ENCODE measurements at places on chromosomes 13 and 19.
A peak's percentile ranks its signal among the peaks of the same experiment; 100 is the strongest.

DNA sequence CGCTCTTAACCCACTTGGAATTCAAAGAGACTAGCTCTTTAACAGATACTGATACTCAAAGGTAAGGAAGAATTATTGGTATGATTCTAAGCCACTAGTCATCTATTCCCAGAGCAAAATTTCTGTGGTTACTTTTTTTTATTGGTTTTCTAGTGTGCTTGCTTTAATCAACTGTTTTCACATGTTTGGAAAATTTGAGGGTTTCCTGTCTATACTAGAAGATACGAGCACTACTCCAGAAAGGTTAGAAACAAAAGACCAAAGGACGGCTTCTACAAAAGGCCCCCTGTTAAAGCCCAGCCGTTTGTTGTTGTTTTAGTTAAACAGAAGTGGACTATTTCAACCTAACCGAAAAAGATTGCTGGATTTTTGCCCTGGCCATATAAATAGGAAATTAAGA, 18.5 kb upstream of the LPAR6 start:
- no peak for DNase-seq

GRCh38 chr19:2003874-2004273, 11.6 kb downstream of the BTBD2 start:
- no peak for DNase-seq

DNA sequence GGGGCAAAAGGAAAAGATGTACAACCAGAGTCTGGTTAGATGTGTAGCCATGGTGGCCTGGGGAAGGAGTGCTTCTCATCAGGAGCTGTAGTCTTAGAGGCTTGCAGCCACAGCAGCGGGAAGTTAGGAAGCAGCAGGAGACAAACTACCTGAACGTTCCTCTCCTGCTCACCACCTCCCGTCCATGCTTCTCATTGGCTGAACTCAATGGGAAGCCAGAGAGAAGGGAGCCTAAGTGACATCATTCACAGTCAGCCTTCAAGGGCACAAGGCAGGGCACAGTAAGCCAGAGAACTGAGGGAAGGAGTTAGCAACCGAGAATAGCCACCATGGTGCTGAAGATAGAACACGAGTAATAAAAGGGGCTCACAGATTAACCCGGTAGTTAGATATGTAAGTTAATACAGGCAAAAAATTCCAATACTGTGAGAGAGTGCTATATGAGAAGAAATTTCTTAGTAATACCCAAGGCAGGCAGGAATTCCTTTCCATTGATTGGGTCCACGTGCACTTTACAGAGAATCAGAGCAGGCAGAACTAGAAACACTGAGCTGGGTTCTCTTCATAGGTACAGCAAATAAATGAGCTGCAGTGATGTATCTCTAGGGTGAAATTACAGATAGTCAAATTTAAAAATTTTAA, 391.5 kb upstream of the DACH1 start:
- no peak for DNase-seq

- DNase-seq, result no peak
These were observed 1525.6 kb upstream of the PRR20A start for GRCh38 chr13:55615081-55615480.

- DNase-seq, result no peak
These were observed 7.4 kb downstream of the ZNF154 start for GRCh38 chr19:57701625-57702024.

- DNase-seq, result peak; percentile 59
These were observed 11.8 kb upstream of the SHD start for GRCh38 chr19:4267101-4267900.

- DNase-seq, result no peak
These were observed 6.7 kb downstream of the ZBTB32 start for GRCh38 chr19:35710784-35711723.

- DNase-seq, result no peak
These were observed 27.0 kb downstream of the ZMYM5 start for GRCh38 chr13:19836472-19836871.

- DNase-seq, result no peak
These were observed 13.6 kb downstream of the ACP4 start for GRCh38 chr19:50803633-50804419.

- no peak for DNase-seq
These were observed 6.9 kb upstream of the OVOL3 start for GRCh38 chr19:36103842-36104552.

DNA sequence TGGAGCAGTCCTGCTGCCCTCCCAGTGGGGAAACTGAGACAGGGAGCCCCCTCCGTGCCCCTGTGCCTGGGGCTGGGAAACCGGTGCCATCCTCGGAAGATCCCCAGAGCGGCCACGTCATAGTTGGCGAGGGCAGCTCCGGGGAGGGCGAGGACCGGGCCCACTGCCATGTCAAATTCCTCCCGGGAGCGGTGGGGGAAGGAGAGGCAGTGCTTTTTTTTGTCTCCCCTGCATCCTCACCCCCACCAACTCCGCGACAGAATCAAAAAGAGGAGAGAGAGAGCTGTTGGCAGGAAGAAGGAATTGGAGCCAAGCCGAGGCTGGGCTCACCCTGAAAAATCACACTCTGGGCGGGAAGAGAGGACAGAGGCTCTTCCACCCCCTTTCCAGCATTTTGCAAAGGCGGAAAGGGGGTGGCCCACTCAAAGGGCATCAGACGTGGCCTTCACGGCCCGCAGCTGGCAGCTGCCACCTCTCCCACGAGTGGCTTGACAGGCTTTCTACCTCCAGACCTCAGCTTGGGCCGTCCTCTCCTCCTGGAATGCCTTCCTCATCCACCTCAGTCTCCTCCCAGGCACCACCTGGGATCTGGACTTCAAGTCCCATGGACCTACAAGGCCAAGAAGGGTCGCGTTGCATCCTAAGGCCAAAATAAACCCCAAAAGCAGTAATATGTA, 19.6 kb upstream of the NFIC start:
- DNase-seq, result no peak

- no peak for DNase-seq
These were observed 12.5 kb downstream of the MEIS3 start for GRCh38 chr19:47406711-47407416.

- no peak for DNase-seq
These were observed 329.3 kb downstream of the FGF9 start for GRCh38 chr13:22000191-22000590.

DNA sequence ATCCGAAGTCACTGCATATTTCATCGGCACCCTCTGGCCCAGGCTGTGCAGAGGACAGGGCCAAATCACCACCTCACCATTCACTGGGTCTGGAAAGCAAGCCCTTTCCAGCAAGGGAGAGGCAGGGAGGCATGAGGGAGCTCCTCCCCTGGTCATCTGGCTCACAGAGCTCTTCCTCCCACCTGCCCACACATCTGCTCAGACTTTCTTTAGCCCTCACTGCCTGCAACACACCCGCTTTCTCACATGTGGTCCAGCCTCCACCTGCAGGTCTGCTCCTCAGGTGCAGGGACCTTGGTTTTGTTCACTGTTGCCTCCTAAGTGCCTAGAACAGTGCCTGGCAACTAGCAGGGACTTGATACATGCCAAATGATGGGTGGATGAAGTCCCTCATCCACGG, 21.0 kb upstream of the SLC35E1 start:
- DNase-seq, result no peak

- DNase-seq, result no peak
These were observed 1238.9 kb downstream of the UQCRFS1 start for GRCh38 chr19:27974082-27974513.

GRCh38 chr19:43755256-43755801, 567 bp upstream of the SMG9 start:
- peak; percentile 65 for DNase-seq

DNA sequence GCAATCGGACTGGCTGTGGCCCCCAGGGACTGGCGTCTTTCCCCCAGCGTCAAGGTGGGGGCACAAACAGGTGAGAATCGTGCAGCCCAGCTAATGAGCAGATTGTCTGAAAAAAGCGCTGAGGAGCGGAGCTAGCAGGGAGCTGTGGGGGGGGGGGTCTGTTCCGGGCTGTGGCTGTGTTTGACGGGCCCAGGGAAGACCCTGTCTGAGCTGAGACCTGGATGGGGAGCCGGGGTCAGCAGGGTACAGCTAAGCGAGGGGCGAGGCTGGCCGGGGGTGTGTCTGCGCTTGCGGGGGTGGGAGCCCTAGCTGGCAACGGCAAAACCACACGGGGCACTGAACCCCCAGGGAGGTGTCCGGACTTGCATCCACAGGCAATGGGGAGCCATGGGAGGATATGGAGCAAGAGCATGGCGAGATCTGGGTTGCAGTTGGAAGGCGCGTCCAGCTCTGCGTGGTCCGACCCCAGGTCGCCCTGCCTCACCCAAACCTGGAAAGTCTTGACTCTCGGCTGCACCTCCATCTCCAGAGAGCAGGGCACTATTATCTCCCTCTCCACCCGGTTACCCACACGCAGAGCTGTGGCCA, 4.6 kb downstream of the LINGO3 start:
- DNase-seq, result no peak

- DNase-seq, result no peak
These were observed 50.9 kb downstream of the PCCA start for GRCh38 chr13:100139817-100140216.

GRCh38 chr13:76245920-76246319, 609.8 kb downstream of the LMO7 start:
- DNase-seq, result no peak

DNA sequence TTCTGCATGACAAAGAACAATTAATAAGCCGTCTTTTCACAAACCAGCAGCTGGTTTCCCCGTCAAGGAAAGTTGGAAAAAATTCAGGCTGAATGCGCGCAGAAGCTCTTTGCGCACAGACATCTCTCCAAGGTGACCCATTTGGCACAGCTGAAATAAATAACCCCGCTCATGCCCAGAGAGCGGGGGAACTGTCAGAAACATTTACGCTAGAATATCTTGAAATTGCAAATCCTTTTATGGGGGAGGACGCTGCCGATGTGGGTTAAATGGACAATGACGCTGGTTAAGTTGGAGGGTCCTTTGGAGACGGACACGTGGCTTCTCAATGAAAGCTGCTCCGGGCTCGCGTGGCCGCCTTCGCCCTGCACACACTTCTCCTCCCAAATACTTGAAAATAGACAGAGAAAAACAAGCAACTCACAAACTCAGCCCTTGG, 30.6 kb downstream of the GSX1 start:
- peak; percentile 3 for DNase-seq

DNA sequence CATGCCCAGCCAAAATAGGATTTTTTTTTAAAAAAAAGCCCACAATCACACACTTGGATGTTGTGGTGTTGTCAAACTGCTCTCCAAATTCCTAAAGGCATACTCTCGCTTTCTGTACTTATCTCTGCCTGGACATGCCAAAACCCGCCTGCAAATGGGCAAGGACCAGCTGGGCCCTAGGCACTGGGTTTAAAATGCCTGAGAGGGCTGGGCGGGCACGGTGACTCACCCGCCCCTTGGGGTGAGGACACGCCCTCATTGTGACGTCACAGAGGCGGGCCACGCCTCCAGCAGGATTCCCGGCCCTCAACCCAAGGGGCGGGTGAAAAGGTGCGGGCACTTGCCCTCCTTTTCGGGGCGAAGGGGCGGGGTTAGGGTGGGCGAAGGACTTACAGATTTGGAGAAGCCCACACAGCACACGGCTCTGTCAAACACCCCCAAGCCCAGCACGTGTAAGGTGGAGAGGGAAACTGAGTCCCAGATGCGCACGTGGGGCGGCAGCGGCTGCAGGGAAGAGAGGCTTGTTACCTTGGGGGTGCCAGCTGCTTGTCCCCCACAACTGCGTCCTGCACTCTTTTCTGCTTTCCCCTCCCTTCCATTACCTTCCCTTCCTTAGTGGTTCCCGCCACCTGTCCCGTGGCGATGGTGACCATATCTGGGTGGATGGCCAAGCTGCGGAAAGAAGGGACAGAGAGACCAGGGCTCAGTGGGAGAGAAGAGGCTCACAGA, 6.6 kb downstream of the EML2 start:
- no peak for DNase-seq

- no peak for DNase-seq
These were observed 28.2 kb downstream of the ACTN4 start for GRCh38 chr19:38675611-38676010.

GRCh38 chr13:79684371-79684770, 203.4 kb downstream of the NDFIP2 start:
- DNase-seq, result no peak

DNA sequence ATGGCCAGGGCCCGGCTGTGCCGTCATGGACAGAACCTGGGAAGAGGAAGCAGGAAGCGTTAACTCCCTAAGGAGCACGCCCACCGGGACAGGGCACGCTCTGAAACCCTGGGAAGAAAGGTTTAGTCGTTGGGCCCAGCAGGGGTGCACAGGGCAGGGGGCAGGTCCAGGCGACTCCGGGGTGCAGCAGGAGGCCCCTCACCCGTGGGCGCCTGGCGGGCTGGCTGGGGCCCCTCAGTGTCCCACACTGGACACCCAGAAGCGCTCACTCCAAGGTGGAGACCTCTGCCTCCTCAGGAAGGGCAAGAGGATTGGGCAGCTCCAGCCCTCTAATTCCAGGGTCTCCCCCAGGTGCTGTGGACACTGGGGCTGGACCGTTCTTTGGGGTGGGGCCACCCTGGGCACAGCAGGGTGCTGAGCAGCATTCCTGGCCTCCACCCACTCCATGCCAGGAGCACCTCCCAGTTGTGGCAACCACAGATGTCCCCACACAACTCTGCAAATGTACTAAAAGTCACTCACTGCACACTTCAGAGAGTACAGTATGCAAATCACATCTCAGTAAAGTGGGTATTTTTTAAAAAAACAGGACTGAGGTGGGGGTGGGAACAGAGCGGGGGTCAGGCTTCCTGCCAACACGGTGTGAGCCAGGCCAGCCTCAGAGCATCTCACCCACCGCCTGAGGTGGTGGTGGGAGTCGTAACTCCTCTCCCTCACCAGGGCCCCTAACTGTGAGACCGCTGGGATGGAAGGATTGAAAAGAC, 35.2 kb downstream of the PIP5K1C start:
- DNase-seq, result no peak
